ENCODE measurements at places on chromosomes 1 and 21. TPM values are rescaled to one million over a fixed set of nuclear protein-coding genes. Genes with fewer than 3 reads are reported as not detected.

C1orf94 gene
- total RNA-seq = not detected

SEC22B gene
- 23.2 TPM for total RNA-seq

TTC39A gene
- not detected for total RNA-seq

S100PBP gene
- 18.8 TPM for total RNA-seq

ANGPTL3 gene
- not detected for total RNA-seq

- no peaks in the 10 kb centered on the region for H3K27me3 ChIP-seq
- no peaks in the 10 kb centered on the region for H3K4me1 ChIP-seq
- H3K27ac ChIP-seq = no peak overlapping the region
- no peak for DNase-seq
- H3K36me3 ChIP-seq = no peaks in the 10 kb centered on the region
Measured at GRCh38 chr1:225366018-225366417, 61.8 kb downstream of the LBR start.

- H3K4me3 ChIP-seq = no peak overlapping the region
- H3K36me3 ChIP-seq = no peaks in the 10 kb centered on the region
- no peak overlapping the region for H3K27ac ChIP-seq
- H3K27me3 ChIP-seq = no peaks in the 10 kb centered on the region
- H3K4me1 ChIP-seq = no peaks in the 10 kb centered on the region
Measured at GRCh38 chr1:192852001-192852947, 43.4 kb downstream of the RGS2 start.

DNA sequence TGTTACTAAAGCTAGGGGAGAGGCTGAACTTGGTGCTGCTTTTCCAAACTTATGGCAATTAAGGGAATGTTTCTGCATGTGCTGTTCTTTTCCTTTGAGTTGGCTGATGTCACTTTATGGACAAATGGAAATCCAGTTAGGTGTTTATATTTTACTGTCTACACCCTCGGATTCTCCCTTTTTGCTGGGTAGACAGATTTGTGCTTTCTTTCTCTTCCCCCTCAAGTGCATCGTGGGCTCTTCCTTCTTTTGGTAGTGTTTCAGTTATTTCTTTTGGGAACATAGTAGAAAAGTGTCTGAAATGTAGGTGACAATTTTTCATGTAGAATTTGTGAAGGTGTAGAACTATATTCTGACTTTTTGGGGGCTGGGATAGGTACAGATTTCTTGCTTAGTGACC is 22.9 kb downstream of the SYT14 start:
- H3K4me1 ChIP-seq = no peaks in the 10 kb centered on the region
- no peaks in the 10 kb centered on the region for H3K27me3 ChIP-seq
- no peak overlapping the region for H3K27ac ChIP-seq

GRCh38 chr1:63320022-63320721 is 2.2 kb upstream of the FOXD3 start:
- H3K4me1 ChIP-seq = peaks cover 64% of the 10 kb centered on the region
- H3K36me3 ChIP-seq = no peaks in the 10 kb centered on the region
- H3K27me3 ChIP-seq = peaks cover 91% of the 10 kb centered on the region
- no peak overlapping the region for H3K27ac ChIP-seq
- no peak for DNase-seq

DNA sequence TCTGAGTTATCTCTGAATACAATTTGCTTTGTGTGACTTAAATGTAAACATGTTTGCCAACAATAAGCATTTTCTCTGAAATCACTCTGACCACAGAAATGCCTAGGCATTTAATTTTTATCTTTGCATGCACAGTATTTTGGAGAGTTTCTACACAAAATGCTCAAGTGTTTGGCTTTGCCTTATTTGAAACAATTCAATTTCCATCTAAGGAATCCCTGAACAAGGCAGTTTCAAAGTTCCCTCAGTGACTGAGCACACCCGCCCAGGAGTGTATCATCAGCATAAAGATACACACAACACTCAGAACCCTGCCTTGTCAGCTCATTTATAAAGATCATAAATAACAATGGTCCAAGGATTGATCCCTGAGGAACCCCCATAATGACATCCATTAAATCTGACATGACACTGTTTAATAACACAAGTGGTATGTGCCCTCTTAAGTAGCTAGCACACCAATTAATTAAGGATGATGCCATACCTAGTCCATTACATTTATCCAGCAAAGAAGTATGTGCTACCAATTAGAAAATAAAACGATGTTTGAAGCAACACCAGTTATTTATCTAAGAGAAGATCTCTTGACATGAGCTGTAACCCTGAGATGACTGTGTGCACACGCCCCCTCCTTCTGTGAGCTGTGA is 585.8 kb downstream of the ADGRL2 start:
- no peaks in the 10 kb centered on the region for H3K4me1 ChIP-seq
- no peak overlapping the region for H3K4me3 ChIP-seq
- no peaks in the 10 kb centered on the region for H3K36me3 ChIP-seq
- H3K27me3 ChIP-seq = no peaks in the 10 kb centered on the region

GRCh38 chr1:31708324-31708723 is 4.5 kb upstream of the COL16A1 start:
- H3K4me3 ChIP-seq = no peak overlapping the region
- H3K36me3 ChIP-seq = no peaks in the 10 kb centered on the region
- no peak for DNase-seq
- no peak overlapping the region for H3K27ac ChIP-seq

DNA sequence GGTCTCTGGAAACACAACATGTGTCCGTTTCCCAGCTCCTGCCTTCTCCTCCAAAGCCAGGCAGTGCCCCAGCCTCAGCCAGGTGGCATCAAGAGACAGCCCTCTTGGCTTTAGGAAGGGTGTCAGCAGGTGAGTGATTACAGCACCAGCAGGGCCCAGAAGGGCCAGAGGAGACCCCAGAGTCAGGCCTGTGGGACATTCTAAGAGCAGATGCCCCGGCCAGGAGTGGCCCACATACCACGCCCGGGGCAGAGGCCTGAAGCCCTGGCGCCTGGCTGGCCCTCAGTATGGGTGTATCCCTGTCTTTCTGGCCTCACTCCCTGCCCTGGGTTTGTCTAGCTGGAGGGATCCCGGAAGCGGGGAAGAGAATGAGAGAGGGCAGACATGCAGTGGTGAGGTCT is 109.2 kb downstream of the CASZ1 start:
- peaks cover 2% of the 10 kb centered on the region for H3K36me3 ChIP-seq
- H3K27ac ChIP-seq = no peak overlapping the region
- no peaks in the 10 kb centered on the region for H3K27me3 ChIP-seq
- no peak overlapping the region for H3K4me3 ChIP-seq
- no peak for DNase-seq
- peaks cover 11% of the 10 kb centered on the region for H3K4me1 ChIP-seq

- H3K27ac ChIP-seq = no peak overlapping the region
- H3K4me1 ChIP-seq = no peaks in the 10 kb centered on the region
- DNase-seq = no peak
- no peak overlapping the region for H3K4me3 ChIP-seq
- no peaks in the 10 kb centered on the region for H3K36me3 ChIP-seq
Measured at GRCh38 chr1:186442651-186443375, 18.1 kb downstream of the PDC start.

- peaks cover 5% of the 10 kb centered on the region for H3K4me1 ChIP-seq
- H3K27ac ChIP-seq = no peak overlapping the region
- H3K4me3 ChIP-seq = no peak overlapping the region
- H3K36me3 ChIP-seq = no peaks in the 10 kb centered on the region
- no peaks in the 10 kb centered on the region for H3K27me3 ChIP-seq
Measured at GRCh38 chr1:86773341-86774288, 69.2 kb downstream of the SH3GLB1 start.

GRCh38 chr1:110873856-110874255 is 908 bp downstream of the CD53 start:
- peaks cover 21% of the 10 kb centered on the region for H3K36me3 ChIP-seq
- peak overlapping the region; percentile 92 for H3K27ac ChIP-seq
- peaks cover 35% of the 10 kb centered on the region for H3K4me1 ChIP-seq
- H3K4me3 ChIP-seq = peak overlapping the region; percentile 66

DNA sequence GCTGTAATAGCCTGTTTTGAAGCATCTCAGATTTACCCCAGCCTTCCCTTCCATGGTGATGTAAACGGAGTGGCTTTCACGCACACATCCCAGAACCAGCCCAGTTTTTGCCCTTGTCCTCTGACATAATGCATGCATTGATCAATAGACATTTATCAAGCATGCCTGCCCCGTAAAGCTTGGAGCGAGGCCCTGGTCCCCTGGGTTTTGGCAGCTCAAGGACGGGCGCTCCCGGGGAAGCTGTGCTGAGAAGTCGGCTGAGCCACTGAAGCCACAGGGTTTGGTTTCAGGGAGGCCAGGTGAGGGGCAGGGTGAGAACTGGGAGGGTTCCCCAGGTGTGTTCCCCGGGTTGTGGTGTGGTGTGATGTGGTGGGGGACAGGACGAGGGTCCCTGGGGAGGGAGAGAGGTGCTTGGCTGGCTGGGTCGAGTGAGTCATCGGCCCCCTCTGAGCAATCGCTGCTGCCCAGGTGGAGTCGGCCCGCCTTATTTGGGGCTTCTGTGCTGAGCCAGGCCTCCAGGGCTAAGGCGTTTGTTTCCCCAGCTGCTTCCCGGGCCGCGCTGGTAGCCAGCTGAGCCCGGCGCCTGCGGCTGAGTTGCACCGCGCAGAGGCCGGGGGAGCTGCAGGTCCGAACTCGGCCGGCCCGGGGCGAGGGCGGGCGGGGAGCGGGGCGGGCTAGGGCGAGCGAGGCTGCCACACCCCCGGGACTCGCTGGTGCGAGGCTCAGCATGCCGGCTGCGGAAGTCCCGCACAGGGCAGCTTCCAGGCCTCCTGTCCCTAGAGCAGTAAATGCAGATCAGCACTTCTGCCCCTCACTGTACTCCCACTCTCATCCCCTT is 23.6 kb downstream of the ATP2B4 start:
- peaks cover 76% of the 10 kb centered on the region for H3K4me1 ChIP-seq
- peaks cover 4% of the 10 kb centered on the region for H3K36me3 ChIP-seq
- peak overlapping the region; percentile 70 for H3K27ac ChIP-seq
- DNase-seq = peak; percentile 44

GRCh38 chr1:67937010-67937409 is 103.7 kb upstream of the GNG12 start:
- H3K27me3 ChIP-seq = no peaks in the 10 kb centered on the region
- no peak overlapping the region for H3K27ac ChIP-seq
- H3K4me3 ChIP-seq = no peak overlapping the region
- H3K36me3 ChIP-seq = no peaks in the 10 kb centered on the region
- H3K4me1 ChIP-seq = no peaks in the 10 kb centered on the region

DNA sequence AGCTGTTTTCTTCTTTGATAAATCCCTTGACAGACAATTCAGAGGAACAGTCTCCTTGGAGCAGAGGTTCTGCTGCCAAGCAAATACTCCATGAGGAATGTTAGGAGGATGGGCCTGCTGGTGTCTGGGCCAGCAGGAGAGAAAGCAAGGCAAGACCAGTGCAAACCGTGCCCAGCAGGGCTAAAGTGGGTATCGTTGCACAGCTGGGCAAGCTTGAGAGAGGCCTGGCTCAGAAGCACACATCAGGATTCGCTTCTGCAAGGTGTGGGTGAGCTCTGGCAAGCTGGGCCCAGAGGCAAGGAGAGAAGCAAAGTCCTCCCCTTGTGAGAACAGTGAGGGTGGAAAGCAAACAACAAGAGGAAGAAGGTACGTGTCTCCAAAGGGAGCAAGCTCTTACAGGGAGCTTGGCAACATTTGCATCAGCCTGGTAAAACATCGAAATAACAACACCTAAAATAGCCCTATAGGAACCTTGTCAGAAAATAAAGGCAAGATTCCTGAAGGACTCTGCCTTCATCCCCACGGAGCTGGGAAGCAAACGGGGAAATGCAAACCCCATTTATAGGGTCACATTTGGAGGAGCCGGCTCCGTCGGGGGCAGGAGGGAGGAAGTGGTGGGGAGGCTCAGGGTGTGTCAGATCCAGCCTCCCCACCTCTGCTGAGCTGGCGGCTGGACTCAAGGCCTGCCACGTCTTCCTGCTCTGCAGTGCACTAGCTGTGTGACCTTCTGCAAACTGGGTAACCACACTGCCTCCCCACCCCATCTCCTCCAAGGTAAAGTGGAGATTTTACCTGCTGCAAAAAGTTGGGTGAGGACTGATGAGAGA is 62.3 kb upstream of the HIVEP3 start:
- no peaks in the 10 kb centered on the region for H3K27me3 ChIP-seq
- no peak for DNase-seq
- H3K27ac ChIP-seq = no peak overlapping the region
- H3K4me3 ChIP-seq = no peak overlapping the region

- peaks cover 7% of the 10 kb centered on the region for H3K36me3 ChIP-seq
- no peaks in the 10 kb centered on the region for H3K27me3 ChIP-seq
- H3K27ac ChIP-seq = peak within 1 kb of the TSS; percentile 92
- DNase-seq = peak; percentile 26
Measured at GRCh38 chr1:159009704-159010361, at the start of gene IFI16. IFI16 (plus strand) TSS chr1:159009907; CDS start chr1:159014681, 4,774 bp downstream.

DNA sequence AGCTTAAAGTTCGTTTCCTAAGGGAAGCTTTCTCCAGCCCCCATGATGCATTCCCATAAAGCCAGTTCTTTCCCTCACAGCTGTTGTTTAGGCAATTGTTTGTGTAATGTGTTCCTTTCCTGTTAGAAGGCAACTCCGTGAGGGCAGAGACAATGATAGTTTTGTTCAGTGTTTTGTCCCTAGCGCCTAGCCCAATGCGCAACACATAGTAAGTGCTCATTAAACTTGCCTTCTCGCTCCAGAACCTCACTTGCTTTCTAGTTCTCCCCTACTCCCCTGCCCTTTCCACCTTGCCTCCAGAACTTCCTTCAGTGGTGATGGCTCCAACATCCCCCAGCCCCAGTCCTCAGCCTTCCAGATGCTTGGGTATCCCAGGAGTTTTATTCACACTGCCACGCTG is 115.4 kb downstream of the TMEM53 start:
- H3K27me3 ChIP-seq = peaks cover 4% of the 10 kb centered on the region
- H3K36me3 ChIP-seq = no peaks in the 10 kb centered on the region
- H3K4me1 ChIP-seq = no peaks in the 10 kb centered on the region

DNA sequence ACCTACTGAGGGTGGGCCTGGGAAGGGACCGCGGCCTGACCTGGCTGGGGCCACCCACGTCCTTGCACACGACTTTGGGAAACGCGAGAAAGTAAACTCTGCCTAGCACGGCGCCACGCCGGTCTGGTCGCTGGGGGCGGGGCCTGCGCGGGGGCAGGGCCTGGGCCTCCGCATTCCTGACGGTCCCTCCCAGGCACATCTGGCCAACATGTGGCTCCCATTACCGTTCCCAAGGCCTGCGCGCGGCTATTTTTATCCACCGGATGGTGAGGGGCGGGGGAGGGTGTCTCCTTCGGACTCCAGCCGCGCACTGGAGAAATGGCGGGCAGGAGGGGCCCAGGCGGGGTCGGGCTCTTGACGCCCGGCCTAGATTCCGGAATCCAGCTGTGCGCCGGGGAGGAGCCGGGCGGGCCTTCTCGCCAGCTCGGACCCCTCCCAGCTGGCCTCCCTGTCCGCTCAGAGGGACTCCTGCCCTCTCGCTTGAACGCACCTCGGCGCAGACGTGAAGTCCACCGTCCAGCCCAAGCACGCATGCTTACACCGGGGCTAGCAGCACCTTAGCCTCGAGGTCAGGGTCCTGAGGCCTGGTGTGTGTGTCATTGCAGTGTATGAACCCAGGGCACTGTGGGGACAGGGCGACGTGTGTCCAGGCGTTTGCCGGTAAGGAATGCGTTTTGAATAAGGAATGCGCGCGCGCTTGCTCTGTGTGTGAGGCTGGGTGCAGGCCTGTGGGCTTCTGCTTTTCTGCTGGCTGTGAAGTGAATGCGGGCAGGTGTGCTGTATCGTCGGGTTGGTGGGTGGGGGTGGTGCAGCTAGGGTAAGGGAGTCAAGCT is 2.1 kb downstream of the EVA1B start:
- H3K27me3 ChIP-seq = no peaks in the 10 kb centered on the region
- H3K4me3 ChIP-seq = peak overlapping the region; percentile 49
- H3K4me1 ChIP-seq = peaks cover 42% of the 10 kb centered on the region
- H3K27ac ChIP-seq = no peak overlapping the region
- DNase-seq = peak; percentile 62

Data from CD4-positive, alpha-beta T cell (primary cell).